ENCODE measurements at places on chromosomes 4 and X.

- no peak for DNase-seq
Observed at GRCh38 chr4:158065176-158065575, 107.6 kb downstream of the GASK1B start.

DNA sequence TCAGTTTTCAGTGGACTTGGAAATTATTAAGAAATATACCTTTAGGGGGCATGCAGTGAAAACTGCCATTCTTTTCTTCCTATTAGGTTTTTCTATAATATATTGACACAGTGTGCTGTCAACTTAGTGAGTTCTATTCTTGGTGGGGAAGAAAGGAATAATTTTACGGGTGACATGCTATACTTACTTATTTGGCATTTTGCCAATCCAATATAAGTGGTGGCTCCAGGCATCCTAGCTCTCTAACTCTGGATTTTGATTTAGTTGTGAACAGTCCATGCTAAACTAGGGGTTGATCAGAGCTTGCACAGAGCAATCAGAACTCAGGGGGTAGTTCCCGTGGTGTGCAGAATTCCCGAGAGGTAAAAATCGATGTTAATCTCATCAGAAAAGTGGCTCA lies 277.7 kb upstream of the FTHL17 start:
- DNase-seq = no peak

- DNase-seq = peak; percentile 48
Observed at GRCh38 chrX:65985922-65986588, 53.8 kb downstream of the VSIG4 start.

GRCh38 chr4:119135721-119136121 lies at the start of gene MYOZ2:
TSS of gene MYOZ2 (plus strand) at chr4:119135832. CDS start at chr4:119136526, 694 bp downstream.
- no peak for DNase-seq

GRCh38 chr4:42417550-42417949 lies 20.3 kb downstream of the SHISA3 start:
- peak; percentile 32 for DNase-seq

GRCh38 chr4:165663411-165663810 lies 209.6 kb upstream of the TLL1 start:
- no peak for DNase-seq

DNA sequence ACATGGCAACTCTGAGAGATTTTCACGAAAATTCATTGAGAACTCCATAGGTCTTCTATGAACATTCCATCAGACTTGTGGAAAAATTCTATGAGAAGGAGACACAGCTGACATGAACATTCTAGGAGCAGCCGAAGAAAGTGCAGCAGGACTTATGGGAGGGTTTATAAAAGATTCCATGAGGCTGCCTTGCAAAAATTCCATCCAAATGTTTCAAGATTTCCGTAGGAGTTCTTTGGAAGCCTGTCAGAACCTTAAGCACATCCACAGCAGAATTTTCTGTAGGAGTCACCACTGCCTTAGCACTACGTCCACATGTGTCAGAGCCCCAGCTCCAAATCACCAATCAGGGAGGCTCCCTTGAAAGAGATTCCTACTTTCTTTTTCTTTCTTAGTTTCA lies 67.0 kb upstream of the MSX1 start:
- no peak for DNase-seq

DNA sequence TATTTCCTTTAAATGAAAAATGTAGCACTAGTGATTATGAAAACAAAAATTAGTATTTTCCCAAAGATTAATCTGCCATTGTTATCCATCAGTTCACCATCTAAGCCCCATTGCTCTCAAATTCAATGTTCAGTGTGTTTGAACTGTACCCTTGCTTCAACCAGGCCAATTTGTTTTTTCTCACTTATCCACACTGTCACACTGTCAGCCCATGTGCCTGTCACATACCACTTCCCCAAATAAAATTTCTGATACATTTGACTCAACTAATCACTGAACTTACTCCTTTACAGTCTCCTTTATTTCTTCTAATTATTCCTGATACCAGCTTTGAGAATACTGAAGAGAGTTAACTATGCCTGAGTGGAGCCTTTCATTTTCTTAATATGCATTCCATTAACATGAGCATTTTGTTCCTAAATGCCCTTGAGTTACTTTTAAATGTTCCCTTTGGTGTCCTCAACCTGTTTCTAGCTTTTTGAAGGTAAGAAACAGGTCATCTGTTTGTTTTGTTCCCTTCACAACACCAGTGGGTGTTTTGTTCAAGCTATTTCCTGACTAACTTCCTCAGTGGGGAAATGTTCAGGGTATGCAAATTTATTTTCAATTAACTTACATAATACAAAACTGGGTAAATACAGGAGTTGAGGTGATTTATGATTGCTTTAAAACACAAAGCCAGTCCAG lies 117.1 kb downstream of the RPA4 start:
- peak; percentile 17 for DNase-seq

GRCh38 chr4:153083447-153083947 lies 120.7 kb upstream of the TRIM2 start:
- DNase-seq = peak; percentile 93

GRCh38 chr4:40316782-40317635 lies 18.1 kb upstream of the CHRNA9 start:
- DNase-seq = peak; percentile 87

DNA sequence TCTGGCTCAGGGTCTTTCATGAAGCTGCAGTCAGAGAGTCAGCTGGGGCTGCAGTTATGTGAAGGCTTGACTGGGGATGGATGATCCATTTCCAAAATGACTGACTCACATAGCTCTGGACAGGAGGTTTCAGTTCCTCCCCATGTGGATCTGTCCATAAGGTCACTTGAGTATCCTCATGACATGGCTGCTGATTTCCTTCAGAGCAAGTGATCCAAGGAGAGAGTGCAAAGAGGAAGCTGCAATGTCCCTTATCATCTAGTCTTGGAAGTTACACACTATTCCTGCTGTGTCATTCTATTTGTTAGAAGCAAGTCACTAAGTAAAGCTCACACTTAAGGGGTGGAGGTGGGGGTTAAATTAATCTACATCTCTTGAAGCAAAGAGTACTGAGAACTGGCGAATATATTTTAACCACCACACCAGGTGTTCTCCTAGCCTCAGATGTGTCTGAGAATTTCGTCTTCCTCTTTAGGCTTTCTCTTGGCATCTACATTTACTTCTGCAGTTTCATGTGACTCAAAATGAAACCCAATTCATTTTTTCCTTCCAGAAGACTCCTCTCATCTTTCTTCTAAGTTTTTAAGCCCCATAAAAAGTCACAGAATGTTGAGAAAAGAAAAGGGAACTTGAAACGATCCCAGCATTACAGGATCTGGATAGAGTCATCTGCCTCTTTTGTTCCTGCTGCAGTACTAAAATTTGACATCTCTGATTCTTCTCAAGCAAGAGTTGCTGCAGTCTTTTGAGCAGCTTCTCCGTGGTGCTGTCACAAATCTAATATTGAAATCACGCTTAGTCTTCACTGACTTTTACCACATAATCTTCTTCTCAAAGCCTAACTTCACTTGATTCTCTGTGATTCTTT lies 3.8 kb upstream of the GRPR start:
- no peak for DNase-seq

- no peak for DNase-seq
Observed at GRCh38 chr4:51895158-51895557, 52.2 kb downstream of the DCUN1D4 start.

- no peak for DNase-seq
Observed at GRCh38 chr4:15654593-15655222, 449 bp downstream of the FBXL5 start.

DNA sequence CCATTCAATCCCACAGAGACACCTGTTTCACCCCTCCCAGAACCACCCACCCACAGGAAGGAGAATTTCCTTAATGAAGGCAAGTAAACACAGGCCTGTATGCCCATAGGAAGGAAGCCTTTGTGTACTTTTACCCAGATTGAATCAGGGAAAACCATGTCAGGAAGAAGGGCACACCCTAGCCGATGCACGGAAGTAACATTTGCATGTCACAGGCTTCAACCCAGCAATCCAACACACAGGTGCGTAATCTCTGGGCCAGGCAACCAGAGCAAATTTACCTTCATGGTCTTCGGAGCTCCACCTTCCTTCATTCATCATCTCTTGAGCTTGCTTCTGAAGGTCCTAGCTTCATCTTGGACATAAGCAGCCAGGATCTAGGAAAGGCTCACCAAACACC lies 206.3 kb downstream of the SHROOM3 start:
- DNase-seq = no peak

DNA sequence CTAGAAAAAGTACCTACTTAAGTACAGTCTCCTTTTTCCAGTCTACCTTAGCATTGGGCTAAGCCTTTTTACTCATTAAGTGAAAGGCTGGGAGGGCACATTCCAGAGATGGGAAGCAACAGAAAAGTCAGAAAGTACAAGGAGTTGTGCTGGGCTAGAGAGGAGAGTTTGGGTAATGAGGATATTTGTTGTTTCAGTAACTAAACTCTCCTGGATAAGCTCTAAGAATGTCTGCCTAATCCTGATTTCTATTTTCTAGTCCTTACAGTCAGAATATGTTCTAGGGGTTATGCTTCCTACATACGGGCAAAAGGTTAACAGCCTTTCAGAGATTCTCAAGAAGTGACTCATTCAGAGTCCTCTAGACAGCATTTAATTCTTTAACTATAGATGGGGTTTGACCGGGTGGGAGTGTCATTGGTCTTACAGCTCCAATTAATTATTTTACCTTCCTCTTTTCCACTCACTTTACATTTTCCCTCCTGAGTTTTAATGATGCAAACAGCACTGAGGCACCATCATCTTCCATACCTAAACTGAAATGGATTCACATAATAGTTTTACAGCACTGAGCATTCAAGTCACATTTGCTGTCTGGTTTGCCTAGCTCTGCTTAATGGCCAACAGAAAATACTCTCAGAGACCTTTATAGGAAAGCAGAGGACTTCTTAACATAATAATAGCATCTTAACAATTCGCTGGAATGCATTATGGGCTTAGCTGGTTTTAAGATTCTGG lies 42.9 kb downstream of the USP26 start:
- DNase-seq = peak; percentile 39

GRCh38 chrX:113741744-113742143 lies 842.1 kb upstream of the HTR2C start:
- DNase-seq = peak; percentile 54

GRCh38 chr4:124768596-124769365 lies 56.2 kb upstream of the ANKRD50 start:
- no peak for DNase-seq

GRCh38 chr4:127982445-127982844 lies 17.2 kb downstream of the ABHD18 start:
- no peak for DNase-seq

DNA sequence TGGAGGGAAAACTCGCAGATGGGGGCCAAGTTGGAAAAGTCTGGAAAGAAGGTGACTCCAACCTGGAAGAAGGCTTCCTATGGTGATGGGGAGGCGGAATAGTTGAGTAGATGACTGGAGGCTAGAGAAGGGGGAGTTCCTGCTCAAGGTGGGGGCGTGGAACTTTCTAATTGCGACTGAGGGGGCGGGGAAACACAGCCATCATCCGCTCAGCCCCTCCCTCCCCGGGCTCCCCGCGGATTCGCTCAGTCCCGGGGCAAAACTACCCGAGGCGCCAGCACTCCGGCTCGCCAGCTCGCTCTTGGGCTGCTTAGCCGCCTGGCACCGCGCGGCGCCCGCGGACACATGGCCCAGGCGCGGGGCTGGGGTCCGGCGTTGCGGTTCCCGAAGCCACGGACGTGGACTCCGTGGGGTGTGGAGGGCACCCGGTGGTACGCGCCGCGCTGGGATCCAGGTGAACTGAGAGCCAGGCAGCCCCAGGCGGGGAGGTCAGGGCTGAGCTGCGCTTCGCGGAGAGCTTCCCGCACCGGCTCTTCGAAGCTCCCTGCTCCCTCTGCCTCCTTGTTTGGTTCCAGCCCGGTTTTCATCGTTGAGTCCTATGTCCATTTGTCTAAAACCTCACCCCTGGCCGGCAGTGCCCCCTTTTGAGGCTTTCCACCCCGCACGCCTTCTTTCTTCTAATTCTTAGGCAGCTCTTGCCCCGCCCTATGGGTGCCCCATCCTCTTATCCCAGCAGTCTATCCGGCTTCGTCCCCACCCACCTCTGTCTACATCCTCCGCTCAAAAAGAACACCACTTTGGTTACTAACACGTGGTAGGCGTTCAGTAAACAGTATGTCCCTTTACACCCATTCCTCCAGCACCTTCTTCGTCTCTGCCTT lies 38.9 kb downstream of the STARD8 start:
- peak; percentile 56 for DNase-seq

- DNase-seq = no peak
Observed at GRCh38 chr4:126738926-126739325, 893.8 kb upstream of the INTU start.

- DNase-seq = peak; percentile 18
Observed at GRCh38 chrX:31572360-31572759, 500.5 kb upstream of the FTHL17 start.

DNA sequence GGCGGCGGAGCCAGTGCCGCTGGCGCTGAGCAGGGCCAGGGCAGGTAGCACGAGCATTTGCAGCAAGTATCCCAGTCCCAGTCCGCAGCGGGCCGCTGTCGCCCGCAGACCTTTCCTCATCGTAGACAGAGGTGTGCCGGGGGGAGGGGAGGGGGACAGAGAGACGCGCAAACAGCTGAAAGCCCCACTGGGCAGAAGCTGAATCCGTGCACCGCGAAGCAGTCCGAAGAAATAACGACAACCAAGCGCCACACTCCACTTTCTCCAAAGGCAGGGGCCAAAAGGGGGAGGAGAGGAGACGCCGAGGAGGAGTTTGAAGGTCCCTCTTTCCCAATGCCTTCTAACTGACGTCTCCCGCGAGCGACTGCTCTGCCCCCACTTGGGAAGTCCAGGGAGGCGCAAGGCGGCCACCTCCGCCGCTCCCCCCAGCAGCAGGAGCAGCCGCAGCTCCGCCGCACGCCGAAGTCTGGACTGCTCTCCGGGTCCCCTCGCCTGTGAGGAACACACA lies at the start of gene UNC5C:
UNC5C (minus strand) TSS at position 236 of the 508 bp plus-strand sequence.
- peak; percentile 83 for DNase-seq

GRCh38 chr4:106615410-106615945 lies 246.9 kb upstream of the GIMD1 start:
- DNase-seq = no peak

DNA sequence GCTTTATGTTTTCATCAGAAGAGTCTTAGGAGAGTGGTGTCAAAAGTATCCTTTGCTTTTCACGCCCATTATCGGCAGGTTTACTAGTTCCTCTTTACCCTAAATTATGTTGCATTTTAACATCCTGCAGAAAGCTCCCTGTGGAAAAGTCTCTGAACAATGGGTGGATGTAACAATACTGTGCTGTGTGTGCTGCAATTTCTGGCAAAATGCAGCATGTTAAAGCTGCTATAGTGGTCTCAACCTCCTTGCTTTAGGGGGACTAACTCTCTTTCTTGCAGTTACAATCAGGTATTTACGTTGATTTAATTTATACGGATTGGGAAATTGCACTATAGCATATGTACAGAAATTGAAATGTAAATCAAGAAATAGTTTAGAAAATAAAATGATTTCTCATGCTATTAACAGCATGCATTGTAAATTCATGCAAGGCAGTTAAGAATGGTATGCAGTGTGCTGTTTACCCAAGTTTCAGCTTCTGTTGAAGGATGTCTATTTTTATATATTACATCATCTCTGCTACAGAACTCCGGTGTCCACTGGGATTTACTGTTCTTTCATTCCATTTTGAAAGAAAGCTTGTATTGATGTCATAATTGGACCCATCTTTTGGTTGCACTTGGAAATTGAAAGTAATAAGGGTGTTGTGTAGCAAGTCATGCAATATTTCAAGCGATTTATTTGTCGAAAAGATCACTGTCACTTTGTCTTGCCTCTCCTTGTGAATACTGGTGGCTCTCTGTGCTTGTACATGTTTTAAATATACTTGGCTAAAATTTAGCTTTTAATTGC lies 145.7 kb downstream of the RAPGEF2 start:
- DNase-seq = peak; percentile 53

All from astrocyte of the hippocampus (primary cell).